Right cardiac atrium (tissue), 5 donors: ENCODE measurements at places on chromosomes 13 and 19.

GRCh38 chr13:43122791-43123190, 99.4 kb downstream of the DNAJC15 start:
- DNase-seq, result no peak

GRCh38 chr13:37636701-37637100, 38.1 kb upstream of the POSTN start:
- no peak for DNase-seq

GRCh38 chr19:1274081-1274851, 1.1 kb upstream of the FAM174C start:
- DNase-seq, result no peak

- no peak for DNase-seq
Observed at GRCh38 chr13:47555235-47555634, 445.8 kb downstream of the SUCLA2 start.

DNA sequence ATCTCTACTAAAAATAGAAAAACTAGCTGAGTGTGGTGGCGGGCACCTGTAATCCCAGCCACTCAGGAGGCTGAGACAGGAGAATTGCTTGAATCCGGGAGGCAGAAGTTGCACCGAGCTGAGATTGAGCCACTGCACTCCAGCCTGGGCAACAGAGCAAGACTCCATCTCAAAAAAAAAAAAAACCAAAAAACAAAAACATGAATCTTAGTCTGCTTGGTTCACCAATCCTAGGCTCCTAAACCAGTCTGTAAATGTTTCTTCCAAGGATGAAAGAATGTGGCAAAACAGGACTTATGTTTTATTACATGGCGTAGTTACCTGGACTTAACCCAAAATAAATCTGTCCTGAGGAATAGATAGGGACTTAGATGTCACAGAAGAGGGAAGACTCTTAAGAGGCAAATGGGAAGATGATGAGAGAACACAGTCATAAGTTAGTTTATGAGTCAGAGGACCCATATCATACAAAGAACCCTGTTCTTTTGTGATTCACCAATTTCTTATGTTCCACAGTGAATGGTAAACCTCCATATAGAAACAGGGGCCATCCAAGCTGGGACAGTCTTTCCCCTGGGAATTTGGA, 6.9 kb upstream of the FBXL3 start:
- no peak for DNase-seq

DNA sequence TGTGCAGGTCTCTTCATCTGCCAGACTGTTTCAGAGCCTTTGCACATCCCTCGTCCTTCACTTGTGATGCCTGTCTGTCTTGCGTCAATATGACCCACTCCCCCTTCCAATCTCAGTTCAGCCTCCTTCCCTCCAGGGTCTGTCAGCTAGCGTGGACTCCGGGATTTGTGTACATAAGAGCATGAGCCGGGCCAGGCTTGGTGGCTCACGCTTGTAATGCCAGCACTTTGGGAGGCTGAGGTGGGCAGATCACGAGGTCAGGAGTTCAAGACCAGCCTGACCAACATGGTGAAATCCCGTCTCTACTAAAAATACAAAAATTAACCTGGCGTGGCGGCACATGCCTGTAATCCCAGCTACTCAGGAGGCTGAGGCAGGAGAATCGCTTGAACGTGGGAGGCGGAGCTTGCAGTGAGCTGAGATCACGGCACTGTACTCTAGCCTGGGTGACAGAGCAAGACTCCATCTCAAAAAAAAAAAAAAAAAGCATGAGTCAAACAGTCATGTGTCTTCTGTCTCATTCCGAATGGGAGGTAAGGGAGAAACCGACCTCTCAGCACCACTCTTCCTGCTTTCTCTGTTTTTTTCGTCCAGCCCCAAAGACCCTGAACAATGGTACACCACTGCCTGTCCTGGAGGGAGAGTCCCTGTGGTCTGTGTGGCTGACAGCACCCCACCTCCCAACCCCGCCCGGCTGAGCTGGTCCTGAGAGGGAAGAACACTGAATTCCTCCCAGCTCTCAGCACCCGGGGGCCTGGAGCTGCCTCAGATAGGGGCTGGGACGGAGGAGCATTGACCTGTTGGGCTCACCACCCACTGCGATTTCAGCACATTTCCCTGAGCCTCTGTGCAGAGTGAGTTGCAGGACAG, 2.4 kb upstream of the SIGLEC9 start:
- DNase-seq, result peak; percentile 68

DNA sequence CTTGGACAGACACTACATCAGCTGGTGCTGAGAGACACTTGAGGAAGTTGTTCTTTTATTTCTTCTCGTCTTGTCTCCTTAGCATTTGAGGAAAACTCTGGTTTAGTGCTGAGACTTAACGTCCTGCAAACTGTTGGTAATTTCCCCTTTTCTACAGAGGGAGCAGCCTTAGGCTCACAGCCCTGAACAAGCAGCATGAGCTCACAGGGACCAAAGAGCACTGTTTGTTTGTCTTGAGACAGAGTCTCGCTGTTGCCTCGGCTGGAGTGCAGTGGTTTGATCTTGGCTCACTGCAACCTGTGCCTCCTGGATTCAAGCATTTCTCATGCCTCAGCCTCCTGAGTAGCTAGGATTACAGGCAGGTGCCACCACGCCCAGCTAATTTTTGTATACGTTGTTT, 5.5 kb downstream of the ZNF805 start:
- DNase-seq, result no peak
